Smooth muscle cell of bladder (primary cell): ENCODE measurements at places on chromosomes 1 and 21. TPM values are rescaled to one million over a fixed set of nuclear protein-coding genes. Genes with fewer than 3 reads are reported as not detected.

ACTRT2 gene
- not detected in 2 replicates for total RNA-seq

NECTIN4 gene
- 0.28 and 0.37 TPM in 2 replicates for total RNA-seq

MMP23B gene
- 4.6 and 9.8 TPM in 2 replicates for total RNA-seq

DCLRE1B gene
- total RNA-seq, result 0.55 and 0.57 TPM in 2 replicates

LEMD1 gene
- total RNA-seq, result not detected in 2 replicates

IL23R gene
- total RNA-seq, result under 0.01 TPM in 1 of 2 replicates, not detected in the other

OR10R2 gene
- total RNA-seq, result not detected in 2 replicates

PADI4 gene
- total RNA-seq, result not detected in 2 replicates
